ENCODE measurements at places on chromosomes 13 and 19.
A peak's percentile ranks its signal among the peaks of the same experiment; 100 is the strongest.

- DNase-seq: peak; percentile 14
Observed at GRCh38 chr13:45847554-45848224, 3.9 kb downstream of the SIAH3 start.

DNA sequence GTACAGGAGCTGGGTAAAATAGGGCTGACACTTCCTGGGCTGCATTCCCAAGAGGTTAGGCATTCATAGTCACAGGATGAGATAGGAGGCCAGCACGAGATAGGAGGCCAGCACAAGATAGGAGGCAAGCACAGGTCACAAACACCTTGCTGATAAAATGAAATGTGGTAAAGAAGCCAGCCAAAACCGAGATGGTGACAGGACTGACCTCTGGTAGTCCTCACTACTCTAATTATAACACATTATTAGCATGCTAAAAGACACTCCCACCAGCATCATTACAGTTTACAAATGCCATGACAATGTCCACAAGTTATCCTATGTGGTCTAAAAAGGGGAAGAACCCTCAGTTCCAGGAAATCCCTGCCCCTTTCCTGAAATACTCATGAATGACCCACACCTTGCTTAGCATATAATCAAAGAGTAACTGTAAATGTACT, 20.9 kb upstream of the IGSF23 start:
- DNase-seq: no peak

DNA sequence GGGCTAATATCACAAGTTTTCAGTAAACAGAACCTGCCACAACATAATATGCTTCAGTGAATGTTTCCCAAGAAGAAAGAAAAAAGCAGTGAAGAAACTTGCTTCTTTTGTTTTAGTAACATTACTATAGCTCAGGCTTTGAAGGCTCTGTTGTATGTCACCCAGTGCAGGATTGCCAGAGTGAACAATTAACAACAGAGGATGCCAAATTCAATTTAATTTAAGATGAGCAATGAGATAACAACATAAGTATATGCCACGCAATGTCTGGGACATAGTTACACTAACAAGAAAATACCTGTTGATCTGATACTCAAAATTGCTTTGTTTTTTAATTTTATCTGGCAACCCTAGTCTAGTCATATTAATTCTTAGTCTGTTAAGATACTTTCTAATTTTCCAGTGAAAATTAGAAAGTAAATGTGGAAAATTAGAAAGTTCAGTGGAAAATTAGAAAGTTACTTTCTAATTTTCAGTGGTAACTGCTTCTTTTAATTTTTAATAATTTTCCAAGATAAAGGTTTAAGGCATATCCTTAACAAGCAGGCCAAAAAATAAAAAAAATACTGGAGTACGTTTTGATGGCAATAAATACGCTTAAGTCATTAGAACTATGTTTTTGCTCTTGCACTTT, 336.3 kb downstream of the SLITRK6 start:
- no peak for DNase-seq

DNA sequence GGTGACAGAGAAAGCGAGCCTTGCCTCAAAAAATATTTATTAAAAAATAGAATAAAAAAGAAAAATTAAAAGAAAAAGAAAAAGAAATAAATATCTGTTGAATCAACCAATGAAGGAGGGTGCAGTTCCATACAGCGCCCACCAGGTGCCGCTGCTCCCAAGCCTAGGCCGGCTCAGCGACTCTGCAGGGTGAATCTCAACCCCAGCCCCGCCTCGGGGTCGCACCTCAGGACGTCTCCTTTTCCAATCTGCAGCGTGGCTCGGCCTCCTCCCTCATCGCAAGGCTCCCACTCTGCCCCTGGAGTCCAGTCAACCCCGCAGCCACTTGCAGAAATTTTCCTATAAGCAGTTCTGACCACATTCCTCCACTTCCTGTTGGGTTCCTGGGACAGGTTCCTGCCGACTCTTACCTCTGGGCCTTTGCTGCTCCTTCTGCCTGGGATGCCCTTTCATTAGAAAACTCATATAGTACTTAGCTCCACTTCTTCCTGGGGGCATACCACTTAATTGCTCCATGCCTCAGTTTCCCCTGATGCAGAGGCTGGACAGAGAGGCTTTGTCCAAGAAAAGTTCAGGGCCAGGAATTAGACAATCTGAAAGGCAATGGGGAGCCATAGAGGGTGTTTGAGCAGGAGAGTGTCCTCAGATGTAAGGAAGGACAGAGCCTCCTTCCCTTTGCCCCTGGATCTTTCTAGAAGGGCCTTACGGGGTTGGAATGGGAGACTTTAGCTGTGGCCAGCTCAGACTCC, 24.3 kb downstream of the NFILZ start:
- peak; percentile 30 for DNase-seq

GRCh38 chr13:112215871-112216270, 148.9 kb downstream of the SOX1 start:
- no peak for DNase-seq

DNA sequence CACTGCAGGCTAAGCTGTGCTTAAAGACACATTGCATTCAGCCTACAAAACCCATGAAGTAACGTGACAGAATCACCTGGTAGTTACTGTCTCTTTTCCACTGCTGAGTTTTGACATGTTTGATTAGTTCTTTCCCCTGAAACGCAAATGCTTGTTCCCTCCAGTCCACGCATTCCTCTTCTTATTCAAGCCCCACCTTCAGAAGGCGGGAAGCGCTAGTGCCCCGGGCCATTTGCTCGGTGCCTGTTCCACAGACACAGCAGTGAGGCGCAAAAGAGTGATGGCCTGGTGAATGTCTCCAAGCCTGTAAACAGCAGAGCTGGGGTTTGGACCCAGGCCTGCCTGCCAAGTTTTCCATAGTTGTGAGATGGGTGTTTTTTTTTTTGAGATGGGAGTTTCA, 10.9 kb downstream of the ACP4 start:
- DNase-seq: no peak
